Activated naive CD4-positive, alpha-beta T cell treated with anti-CD3 and anti-CD28 coated beads, Interleukin-2, amount 10 ng/mL, durations not matched to agents 5 hours and 36 hours (primary cell): ENCODE measurements at places on chromosomes 5 and 9. TPM values are rescaled to one million over a fixed set of nuclear protein-coding genes. Genes with fewer than 3 reads are reported as not detected.

C5orf58 gene
- not detected for total RNA-seq

NEUROG1 gene
- not detected for total RNA-seq

OCLN gene
- total RNA-seq, result 2.9 TPM

EPB41L4A gene
- total RNA-seq, result 0.53 TPM

SLIT3 gene
- not detected for total RNA-seq

MYMK gene
- total RNA-seq, result not detected

SIT1 gene
- 193 TPM for total RNA-seq

C1QTNF3 gene
- total RNA-seq, result 3.7 TPM

CARTPT gene
- total RNA-seq, result not detected
